ENCODE measurements at places on chromosomes 6 and 20.

DNA sequence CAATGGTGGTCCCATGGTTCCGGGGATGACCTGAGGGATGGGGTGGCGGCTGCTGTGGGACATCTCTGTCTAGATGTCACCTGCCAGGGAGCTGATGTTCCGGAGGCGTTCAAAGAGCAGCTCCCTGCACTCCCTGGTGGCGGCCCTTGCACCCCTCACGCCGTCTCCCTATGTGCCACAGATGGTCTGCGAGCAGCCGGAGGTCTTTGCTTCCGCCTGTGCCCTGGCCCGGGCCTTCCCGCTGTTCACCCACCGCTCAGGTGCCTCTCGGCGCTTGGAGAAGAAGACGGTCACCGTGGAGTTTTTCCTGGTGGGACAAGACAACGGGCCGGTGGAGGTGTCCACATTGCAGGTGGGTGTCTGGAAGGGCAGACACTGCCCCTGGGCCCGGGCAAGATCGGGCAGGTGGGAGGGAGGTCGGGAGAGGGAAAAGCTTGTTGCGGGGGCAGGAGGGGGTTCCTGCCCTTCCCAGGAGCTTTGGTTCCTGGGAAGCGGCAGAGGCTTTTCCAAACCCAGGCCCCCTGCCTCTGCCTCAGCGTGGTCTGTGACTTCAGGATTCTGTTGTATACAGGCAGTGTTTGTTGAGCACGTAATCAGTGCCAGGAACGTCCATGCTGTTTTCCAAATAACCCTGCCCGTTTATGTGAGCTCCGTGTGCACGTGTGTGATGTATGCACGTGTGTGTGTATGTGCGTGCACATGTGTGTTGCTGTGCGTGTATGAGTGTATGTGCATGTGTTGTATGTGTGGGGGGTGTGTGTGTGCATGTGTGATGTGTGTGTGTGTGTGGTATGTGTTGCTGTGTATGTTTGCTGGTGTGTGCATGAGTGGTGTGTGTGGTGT is 1.9 kb downstream of the NPEPL1 start:
- DNase-seq = no peak

- no peak for DNase-seq
Measured at GRCh38 chr6:6654599-6655575, 66.4 kb downstream of the LY86 start.

GRCh38 chr6:49849213-49849907 is 17.0 kb downstream of the CRISP1 start:
- DNase-seq = peak; percentile 26

GRCh38 chr6:3617681-3618311 is 133.7 kb downstream of the PXDC1 start:
- DNase-seq = no peak

GRCh38 chr6:3336066-3336786 is 77.5 kb downstream of the PSMG4 start:
- peak; percentile 20 for DNase-seq

GRCh38 chr6:36639171-36639808 is 39.2 kb upstream of the CDKN1A start:
- DNase-seq = no peak

GRCh38 chr20:22430154-22430745 is 154.1 kb downstream of the FOXA2 start:
- no peak for DNase-seq

GRCh38 chr6:11921017-11921438 is 91.1 kb upstream of the HIVEP1 start:
- no peak for DNase-seq

GRCh38 chr6:105781915-105782314 is 304.2 kb upstream of the PRDM1 start:
- no peak for DNase-seq

GRCh38 chr6:134310817-134311216 is 7.1 kb downstream of the SGK1 start:
- no peak for DNase-seq

DNA sequence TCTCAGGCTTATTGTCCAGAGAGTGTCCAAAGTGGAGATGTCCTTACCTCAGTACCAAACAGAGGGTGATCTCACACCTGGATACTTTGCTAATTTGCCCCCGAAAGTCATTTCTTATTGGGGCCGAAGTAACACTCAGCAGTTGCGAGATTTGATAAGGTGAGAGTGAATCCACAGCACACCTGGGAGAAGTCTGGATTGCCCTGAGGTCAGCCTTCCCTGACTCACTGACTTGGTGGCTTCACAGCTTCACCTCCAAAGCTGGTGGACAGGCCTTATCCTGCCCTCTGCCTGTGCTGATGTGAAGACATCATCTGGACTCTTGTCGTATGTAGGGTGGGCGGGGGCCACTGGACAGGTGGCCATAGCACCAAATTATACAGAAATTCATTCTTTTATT is 101.9 kb upstream of the ARMC2 start:
- DNase-seq = no peak

GRCh38 chr20:45044601-45045000 is 56.3 kb downstream of the KCNS1 start:
- DNase-seq = no peak

GRCh38 chr6:148470606-148471465 is 128.2 kb downstream of the SASH1 start:
- no peak for DNase-seq

- no peak for DNase-seq
Measured at GRCh38 chr20:47338131-47338628, 18.3 kb downstream of the ZMYND8 start.

DNA sequence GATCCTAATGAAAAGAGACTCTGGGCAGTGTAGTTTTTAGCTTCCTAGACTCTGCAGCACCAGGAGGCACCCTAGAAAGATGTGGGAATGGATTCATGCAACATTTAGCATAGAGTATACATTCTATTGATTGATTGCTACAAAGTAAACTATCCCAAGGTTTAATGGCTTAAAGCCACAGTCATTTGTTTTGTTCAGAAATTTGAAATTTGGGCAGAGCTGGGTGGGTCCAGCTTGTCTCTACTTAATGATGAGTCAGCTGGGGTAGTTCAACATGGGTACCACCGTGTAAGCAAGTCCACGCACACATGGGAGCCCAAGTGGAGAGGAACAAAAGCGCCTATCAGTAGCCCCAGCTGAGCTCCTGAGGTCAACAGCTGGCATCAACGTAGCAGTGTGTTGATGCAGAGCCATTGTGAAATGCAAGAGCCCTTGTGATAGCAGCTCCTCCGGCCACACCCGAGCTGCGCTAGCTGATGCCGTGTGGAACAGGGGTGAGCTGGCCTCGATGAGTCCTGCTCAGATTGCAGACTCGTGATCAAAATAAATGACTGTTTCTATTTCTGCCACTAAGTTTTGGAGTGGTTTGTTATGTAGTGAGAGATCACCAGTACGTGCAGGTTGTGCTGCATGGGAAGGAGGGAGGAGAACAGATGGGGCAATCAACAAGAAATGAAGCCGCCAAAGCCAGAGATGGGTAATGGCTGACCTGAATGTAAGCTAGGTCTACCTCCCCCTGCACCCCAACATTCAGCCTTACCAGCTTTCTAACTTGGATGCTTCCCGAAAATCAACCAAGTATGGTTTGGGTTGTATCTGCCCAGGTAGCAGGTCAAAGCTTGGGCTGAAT is 45.7 kb upstream of the TRAF3IP2 start:
- DNase-seq = no peak

GRCh38 chr6:46299253-46299652 is 128.5 kb upstream of the ENPP5 start:
- DNase-seq = no peak

GRCh38 chr6:105748737-105749161 is 337.4 kb upstream of the PRDM1 start:
- DNase-seq = peak; percentile 96

DNA sequence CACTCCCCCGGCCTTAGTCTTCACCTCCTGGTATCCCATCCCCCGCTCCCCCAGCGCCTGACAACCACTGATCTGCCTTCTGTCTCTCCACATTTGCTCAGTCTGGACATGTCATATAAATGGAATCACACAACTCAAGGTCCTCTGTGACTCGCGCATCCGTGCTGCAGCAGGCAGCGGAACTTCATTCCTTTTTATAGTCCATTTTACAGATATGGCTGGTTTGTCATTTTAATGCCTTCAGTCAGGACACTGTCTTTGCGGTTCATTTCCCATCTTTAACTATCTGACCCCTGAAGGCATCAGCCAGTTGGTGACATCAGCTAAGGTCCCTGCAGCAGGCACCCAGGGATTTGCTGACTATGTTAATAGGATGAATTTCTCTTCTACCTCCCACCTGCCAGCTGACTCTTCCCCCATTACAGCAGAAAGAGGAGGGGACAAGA is 125.7 kb downstream of the ZMYND8 start:
- no peak for DNase-seq

GRCh38 chr6:36607683-36608386 is 13.7 kb downstream of the SRSF3 start:
- no peak for DNase-seq

DNA sequence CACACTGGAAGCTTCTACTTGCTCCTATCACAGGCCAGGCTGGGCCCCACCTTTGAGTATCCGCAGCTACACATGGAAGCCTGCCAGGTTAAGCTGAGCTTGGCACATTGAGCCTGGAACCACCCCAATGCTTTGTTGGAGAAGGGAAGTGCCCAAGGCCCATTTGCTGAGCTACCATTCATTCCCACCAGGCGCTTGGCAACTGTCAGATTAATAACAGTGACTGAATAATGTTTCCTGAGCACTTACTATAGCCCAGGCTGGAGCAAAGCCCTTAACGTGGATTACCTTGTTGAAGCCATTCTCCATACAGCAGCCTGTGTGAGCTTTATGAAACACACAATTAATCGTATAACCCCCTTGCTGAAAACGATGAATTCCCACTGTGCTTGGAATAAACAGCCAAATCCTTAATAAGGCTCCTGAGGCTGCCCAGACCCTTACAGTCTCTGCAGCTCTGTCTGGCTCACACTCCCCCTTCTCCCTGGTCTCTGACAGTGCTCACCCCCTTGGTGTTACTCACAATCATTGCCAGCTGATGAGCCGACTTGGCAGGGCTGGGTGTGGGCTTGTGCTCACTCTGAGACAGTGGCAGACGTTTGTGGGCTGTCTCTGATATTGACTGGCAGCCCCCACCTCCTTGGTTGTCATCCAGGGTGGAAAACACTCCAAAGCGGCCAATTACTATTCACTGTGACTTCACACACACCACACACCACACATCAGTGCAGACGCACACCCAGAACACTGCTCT is 357.1 kb downstream of the MAFB start:
- no peak for DNase-seq

- DNase-seq = no peak
Measured at GRCh38 chr6:29678114-29678513, 2.8 kb downstream of the ZFP57 start.

DNA sequence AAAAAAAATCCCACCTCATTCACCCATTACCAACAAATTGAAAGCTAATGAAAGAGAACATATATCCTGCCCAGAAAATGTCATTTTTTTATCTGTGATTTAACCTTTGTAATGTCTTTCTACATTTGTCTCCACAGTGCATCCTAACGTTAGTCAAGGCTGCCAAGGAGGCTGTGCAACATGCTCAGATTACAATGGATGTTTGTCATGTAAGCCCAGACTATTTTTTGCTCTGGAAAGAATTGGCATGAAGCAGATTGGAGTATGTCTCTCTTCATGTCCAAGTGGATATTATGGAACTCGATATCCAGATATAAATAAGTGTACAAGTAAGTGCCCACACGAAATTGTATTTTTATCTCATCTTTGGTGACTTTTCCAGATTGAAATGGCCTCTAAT is 30.0 kb downstream of the RSPO3 start:
- no peak for DNase-seq

DNA sequence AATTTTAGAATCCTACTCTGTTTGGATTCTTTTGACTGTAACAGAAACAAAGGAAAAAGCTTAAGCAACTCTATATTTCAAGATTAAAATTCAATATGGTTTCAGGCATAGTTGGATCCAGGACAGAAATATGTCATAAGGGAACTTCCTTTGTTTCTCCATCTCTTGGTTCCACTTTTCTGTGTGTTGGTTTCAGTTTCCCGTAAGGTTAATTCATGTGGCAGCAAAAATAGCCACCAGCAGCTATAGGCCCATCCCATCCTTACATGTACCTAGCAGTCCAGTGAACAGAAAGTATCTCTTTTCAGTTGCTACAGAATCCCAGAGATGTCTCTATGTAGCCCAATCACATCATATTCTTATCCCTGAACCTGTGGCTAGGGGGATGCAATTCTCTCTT is 8.8 kb upstream of the FAM8A1 start:
- peak; percentile 80 for DNase-seq

DNA sequence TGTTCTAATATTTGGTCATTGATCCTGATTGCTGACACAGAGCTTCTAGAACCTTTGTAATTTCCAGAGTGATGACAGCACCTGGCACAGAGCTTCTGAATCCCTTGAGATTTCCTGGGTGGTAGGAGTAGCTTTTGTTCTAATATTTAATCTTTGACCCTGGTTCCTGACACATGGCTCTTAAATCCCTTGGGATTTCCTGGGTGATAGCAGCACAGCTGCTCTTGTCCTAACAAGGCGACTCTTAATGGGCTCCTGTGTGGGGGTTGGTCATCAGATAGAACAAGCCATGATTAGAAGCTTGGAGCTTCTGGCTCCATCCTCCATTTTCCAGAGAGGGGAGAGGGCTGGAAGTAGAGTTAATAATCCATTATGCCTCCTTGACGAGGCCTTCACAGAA is 18.4 kb downstream of the GMPR start:
- no peak for DNase-seq

DNA sequence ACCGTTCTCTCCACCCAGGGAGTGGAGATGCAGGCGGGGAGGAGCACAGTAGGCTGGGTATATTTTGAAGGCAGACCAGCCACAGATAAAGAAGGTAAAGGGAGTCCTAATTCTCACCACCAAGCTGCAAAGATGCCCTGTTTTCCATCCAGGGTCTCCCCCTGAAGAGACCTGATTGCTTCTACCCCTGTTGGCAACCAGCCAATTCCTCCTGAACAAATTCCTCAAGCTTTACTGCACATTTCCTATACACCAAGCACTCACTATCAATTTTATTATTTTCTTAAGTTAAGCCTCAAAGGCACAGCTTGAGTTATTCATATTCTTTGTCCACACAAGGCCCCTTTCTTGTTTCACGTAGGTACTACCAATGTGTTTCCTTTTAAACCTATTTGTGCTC is 214.4 kb downstream of the EYA2 start:
- DNase-seq = no peak

GRCh38 chr20:25397096-25397495 is 6.5 kb upstream of the ABHD12 start:
- DNase-seq = no peak

GRCh38 chr20:3616250-3616649 is 46.9 kb downstream of the GFRA4 start:
- no peak for DNase-seq

DNA sequence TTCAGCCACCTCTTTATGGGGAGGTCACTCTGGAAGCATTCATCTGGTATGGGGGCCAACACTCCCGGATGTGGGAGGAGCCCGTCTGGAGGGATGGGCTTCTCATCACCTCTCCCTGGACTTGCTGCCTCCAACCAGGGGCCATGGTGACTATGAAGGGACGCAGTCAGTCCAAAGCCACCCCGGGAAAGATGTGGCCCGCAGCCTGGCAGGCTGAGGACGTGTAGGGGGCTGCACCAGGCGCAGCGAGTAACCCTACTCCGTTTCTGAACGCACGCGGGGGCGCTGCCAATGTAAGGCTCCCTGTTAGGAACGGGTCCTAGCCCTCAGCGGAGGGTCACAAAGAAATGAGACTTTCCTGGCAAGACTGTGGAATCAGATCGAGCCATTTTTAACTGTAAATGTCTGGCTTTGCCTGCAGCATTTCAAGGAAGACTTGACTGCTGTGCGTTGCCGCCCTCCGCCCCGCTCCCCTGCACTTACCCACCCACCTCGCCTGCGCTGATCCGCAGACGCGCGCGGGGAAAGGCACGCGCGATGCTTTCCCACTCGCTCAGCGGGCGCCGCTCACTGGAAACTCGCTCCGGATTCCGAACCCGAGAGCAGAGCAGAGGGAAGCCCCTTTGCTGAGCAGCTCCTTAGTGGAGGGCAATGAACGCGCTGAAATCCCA is 55.1 kb downstream of the IL20RA start:
- DNase-seq = no peak
